ENCODE measurements at places on chromosomes 4 and X.

DNA sequence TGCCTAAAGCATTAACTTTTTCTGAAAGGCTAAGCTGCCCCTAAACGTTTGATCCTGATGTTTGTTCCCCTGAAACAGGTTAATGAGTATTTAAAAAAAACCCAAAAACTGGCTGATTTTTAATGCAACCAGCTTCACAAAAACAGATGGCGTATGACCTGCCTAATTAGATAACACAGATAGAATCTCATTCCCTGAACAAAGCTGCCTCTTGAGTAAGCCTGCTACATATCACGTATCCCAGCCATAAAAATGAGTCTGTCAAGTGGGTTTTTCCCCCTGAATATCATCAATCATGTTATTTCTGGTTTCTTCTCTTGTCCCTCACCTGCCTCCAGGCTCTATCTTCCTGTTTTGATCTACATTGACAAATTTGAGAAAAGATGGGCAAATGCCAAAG, 154.2 kb upstream of the FAM9B start:
- no peak for DNase-seq

DNA sequence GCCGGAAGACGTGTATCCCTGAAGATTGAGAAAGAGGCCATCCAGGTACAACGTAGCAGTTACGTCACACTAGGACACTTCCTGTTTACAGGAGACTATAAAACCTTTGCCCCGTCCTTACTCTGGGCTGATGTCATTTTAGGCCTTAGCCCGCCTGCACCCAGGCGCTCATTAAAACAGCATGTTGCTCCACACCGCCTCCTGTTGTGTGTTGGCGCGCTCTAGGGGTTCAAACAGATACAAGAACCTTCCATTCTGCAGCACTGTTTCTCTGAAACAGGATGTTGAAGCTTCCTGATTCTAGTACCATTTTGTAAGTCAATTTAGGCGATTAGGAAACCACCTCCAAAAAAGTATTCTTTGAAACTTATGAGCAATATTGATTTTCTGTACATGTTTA, 722.1 kb downstream of the PCDH7 start:
- no peak for DNase-seq

GRCh38 chr4:145103496-145103895, 5.4 kb downstream of the ABCE1 start:
- no peak for DNase-seq

GRCh38 chrX:30858098-30858497, 31.0 kb downstream of the TAB3 start:
- DNase-seq = no peak

- DNase-seq = peak; percentile 14
Observed at GRCh38 chrX:13028871-13029636, 15.4 kb downstream of the FAM9C start.
